ENCODE measurements at places on chromosomes 4 and X. TPM values are rescaled to one million over a fixed set of nuclear protein-coding genes. Genes with fewer than 3 reads are reported as not detected.

SLC10A7 gene
- 14.2 TPM for total RNA-seq

DNA sequence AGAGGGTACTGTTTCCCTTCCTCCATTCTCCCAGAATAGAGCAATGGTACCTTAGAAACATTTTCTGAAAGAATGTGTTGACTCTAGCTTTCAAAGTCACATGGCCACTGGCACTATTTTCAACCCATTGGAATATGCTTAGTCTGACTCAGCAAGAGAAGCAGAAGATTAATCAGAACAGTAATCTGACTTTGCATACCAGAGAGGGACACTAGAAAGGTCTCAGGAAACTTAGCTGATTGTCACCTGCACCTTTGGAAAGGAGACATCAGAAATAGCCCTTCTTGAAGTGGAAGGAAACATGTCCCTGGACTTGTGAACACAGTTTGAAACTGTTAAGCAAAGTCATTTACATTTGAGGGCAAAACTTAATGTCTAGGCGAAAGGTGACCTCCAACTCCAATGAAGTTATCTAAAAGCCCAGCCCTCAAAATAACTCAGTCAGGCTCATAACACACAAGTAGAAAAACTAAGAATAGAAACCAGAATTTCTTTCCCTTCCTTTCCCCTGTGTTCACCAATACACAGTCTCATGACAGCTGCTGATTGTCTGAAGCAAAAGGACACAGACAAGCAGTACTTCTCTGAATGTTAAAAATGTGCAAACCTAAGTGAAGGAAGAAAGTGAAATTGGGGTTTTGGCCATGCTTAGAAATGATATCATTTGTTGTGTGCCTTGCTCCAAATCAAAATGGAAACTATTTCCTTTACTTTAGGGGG is 270.8 kb downstream of the GRIA3 start:
- no peak for DNase-seq

DNA sequence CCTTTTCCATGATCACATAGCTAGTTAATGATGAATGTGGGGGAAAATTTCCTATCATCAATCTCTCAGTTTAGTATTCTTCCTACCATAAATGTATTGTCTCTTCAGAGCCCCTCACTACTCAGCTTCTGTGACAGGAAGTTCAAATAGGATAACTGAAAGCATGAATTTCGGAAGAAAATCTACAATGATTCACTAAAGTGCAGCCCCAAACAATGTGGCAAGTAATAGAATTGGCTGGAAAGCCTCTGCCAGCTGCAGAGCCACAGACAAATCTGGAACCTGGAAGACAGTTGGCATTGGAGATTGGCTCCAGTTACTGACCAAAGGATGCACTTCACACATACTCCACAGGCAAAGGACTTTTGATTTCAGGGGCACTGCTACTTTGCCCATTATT is 35.2 kb downstream of the EGF start:
- no peak for DNase-seq

TMSB15A gene
- total RNA-seq, result not detected

DNA sequence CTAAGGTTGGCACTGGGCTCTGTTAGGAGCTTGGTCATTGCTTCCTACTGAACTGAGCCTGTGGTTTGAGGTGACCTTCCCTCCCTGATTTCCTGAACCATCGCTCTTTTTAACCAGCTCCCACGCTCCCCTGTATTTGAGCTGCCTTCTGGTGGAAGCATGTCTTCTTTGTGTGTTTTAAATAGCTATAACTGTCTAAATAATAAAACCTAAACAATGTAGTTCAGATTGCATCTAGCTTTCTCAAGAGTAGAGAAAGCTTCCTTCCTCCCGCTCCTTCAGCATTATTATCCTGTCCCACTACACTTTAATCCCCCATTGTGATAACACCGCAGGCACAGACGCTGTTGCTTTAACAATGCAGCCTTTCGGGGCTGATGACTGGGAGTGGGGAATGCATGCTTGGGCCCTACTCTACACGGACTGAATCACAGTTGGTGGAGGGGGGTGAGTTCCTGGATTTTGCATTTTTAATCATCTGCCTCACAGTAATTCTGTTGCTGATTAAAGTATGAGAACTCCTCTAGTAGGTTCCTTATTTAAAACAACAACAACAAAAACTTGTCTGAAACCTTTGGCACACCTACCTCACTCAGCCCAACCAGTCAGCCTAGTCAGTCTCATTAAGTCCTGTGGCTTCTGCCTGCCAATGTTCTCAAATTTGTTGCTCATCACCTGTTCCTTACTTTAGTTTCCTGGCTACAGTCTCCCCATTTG is 6.6 kb downstream of the SMS start:
- DNase-seq, result peak; percentile 42

RASSF6 gene
- 16.9 TPM for total RNA-seq

- no peak for DNase-seq
These were observed 89.7 kb downstream of the TMEM131L start for GRCh38 chr4:153555730-153556434.

GRCh38 chrX:84909151-84909550 is 94.5 kb upstream of the APOOL start:
- no peak for DNase-seq

GRCh38 chr4:77001907-77002306 is 52.4 kb downstream of the SEPTIN11 start:
- DNase-seq, result no peak

DNA sequence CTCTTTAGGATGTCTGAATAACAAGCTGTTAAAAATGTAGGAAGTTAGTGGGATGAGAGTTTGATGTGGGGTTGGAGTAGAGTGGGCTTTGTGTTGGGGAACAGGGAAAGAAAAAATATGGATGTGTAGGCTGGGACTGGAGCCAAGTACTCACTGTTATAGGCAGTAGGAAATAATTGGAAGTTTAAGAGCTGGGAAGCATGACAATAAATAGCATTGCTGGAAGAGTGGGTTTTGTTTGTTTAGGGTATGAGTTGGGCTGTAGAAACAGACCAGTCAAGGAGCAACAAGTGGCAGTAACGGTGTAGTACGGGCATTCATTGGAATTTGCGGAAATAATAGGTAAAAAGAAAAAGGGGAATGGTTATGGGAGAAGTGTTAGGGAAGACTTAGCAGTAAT is 81.6 kb downstream of the KDM6A start:
- no peak for DNase-seq

GRCh38 chrX:49291615-49292337 is 11.7 kb upstream of the GAGE10 start:
- DNase-seq, result no peak
